RCC 7860 (cell line): ENCODE measurements at places on chromosomes 6 and 20.

- DNase-seq = no peak
These were observed 2.1 kb downstream of the SALL4 start for GRCh38 chr20:51800060-51800871.

- DNase-seq = no peak
These were observed 32.5 kb downstream of the SPDEF start for GRCh38 chr6:34523441-34524206.

DNA sequence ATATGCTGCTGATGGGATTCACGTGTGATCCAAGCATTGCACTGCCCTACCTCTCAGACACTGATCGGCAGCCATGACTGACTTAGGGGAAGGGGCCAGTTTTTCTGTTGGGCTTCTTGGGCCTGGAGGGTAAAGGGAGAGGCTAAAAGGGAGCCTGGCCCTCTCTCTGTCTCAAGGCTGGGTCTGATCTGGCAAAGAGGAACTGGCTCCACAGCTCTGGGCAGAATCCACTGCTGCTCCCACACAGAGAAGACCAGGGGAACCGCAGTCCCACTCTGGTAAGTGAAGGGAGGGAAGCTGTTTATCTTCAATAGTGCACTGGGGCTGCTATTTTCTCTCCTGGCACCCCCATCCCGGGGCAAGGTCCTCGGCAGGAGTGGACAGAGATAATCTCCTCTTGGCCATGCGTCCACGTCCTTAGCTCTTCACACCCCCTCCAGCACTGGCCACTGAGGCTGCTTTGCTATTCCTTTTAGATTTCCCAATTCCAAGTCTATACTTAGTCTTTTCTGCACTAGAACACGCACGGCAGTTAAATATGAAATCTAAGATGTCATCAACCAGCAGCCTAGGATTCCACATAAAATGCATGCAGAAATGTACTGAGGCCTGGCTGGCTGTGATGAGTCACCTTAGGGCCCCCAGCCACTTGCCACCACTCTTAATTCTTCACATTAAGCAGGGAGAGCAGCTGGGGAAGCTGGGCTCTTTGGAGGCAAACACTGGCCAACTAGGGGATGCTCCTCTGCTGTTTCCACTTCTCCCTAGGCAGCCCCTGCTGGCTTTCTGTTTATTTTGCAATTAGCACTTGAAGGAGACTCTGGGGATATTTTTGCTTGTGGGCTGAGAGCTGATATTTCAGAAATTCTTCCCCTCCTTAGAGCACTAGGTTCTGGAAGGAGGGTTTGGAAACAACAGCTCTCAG is 87.8 kb upstream of the ARMC2 start:
- DNase-seq = no peak

GRCh38 chr6:116877743-116878142 is 701 bp downstream of the RFX6 start:
- no peak for DNase-seq

GRCh38 chr6:126020305-126021050 is 34.1 kb downstream of the TRMT11 start:
- no peak for DNase-seq

GRCh38 chr20:3800878-3801260 is 4.8 kb downstream of the CDC25B start:
- no peak for DNase-seq

- peak; percentile 54 for DNase-seq
These were observed 115.9 kb downstream of the OTOR start for GRCh38 chr20:16864069-16864468.

- DNase-seq = no peak
These were observed 109.1 kb upstream of the GGTLC1 start for GRCh38 chr20:24097506-24098245.

DNA sequence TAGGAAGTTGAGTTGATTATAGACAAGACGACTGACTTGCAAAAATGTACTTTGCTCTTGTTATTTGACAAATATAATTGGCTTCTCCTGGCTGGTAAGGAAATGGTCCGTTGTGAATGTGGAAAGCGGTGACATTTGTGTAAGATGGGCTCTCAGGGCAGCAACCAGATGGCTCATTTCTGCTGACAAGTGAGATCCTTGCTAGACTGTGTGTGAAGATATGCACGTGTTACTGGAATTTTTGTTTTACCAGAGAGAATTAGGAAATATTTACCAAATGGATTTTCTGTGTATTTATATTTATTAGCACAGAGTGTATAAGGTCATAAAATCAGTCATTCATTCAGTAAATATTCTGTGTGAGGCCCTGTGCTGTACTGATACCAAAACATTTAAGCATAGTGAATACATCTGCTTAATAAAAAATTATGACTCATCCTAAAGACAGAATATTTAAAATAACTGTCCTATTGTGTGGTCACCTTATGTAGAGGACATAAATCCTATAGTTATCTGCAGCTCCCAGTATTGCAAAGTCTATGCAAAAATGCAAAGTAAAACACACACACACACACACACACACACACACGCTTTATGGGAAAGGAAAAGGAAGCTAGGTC is 109.9 kb upstream of the ASF1A start:
- DNase-seq = no peak

DNA sequence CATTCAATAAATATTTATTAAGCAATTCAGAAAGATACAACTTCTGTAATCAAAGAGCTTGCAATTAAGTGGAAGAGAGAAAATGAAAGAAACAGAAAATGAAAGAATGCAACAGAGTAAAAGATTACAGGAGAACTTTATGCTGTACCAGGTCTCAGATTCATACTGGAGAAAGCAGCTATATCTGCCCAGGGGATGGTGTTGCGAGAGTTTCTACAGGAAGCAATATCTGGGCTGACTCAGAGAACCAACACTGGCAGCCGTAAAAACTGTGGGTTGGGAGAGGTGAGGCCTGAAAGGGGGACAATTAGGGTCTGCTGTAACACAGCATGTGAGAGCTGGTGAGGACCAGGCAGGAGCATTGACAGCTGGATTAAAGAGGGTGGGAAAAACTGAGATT is 256.7 kb upstream of the TCF21 start:
- no peak for DNase-seq

DNA sequence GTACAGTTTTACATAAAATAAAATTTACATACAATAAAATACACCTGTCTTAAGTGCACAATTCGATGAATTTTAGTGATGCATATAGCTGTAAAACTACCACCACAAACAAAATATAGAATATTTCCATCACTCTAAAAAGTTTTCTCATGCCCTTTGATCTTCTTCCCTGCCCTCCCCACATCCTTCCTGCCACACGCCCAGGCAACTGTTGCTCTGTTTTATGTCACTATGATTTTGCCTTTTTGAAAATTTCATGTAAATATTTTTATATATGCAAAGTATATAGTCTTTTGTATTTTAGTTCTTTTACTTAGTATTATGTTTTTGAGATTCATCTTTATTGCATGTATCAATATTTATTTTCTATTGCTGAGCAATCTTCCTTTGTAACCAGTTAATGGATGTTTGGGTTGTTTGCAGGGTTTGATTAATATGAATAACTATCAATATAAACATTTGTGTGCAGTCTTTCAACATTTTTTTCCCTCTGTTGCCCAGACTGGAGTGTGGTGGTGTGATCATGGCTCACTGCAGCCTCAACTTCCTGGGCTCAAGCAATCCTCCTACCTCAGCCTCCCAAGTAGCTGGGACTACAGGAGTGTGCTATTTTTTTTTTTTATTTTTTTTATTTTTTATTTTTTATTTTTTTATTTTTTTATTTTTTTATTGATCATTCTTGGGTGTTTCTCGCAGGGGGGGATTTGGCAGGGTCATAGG is 23.8 kb upstream of the SAMHD1 start:
- no peak for DNase-seq

DNA sequence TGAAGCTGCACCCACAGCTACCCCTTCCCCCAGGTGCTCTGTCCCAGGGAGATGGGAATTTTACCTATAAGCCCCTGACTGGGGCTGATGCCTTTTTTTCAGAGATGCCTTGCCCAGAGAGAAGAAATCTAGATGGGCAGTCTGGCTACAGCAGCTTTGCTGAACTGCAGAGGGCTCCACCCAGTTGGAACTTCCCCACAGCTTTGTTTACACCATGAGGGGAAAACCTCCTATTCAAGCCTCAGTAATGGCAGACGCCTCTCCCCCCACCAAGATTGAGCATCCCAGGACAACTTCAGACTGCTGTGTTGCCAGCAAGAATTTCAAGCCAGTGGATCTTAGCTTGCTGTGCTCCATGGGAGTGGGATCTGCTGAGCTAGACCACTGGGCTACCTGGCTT is 122.6 kb upstream of the MOCS1 start:
- no peak for DNase-seq

GRCh38 chr6:113359155-113360140 is 497.7 kb upstream of the MARCKS start:
- peak; percentile 78 for DNase-seq

GRCh38 chr6:37256692-37257319 is 766 bp upstream of the TBC1D22B start:
- DNase-seq = no peak

DNA sequence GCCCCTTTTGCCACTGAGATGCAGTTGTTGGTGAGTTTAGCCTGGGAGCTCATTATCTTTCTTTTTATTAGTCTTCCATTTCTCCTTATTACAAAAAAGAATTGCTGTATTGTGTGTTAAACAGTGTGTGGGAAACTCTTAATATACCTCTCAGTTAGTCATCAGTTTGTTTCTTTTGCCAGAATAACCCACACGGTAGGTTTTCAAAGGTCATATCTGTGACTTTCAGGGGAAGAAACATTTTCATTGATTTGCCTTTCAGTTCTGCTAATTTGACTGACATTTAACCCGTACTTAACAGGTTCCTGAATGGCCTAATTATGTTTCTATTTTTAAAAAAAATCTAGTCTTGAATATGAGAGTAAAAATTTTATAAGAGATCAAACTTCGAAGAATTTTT is 145.3 kb downstream of the KHDC1L start:
- peak; percentile 26 for DNase-seq

GRCh38 chr6:14089224-14089623 is 28.3 kb upstream of the CD83 start:
- DNase-seq = no peak

GRCh38 chr6:120211955-120212792 is 862.6 kb upstream of the MAN1A1 start:
- peak; percentile 30 for DNase-seq

DNA sequence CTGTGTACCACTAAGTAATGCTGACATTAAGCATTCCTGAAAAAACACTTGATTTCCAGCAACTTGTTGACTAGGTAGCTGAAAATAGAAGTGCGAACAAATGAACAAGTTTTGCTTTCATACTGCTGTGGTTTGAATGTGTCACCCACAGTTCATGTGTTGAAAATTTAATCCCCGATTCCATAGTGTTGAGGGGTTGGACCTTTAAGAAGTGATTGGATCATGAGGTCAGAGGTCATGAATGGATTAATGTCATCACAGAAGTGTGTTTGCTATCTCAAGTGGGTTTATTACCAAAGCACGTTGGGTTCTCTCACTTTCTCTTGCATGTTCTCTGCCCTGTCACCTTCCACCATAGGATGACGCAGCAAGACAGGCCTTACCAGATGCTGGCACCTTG is 568.5 kb downstream of the UTRN start:
- no peak for DNase-seq

GRCh38 chr20:46336735-46337134 is 28.4 kb upstream of the CDH22 start:
- DNase-seq = no peak

GRCh38 chr6:76774781-76775384 is 688.4 kb downstream of the HTR1B start:
- no peak for DNase-seq

GRCh38 chr6:86331919-86332318 is 605.4 kb upstream of the HTR1E start:
- DNase-seq = no peak

DNA sequence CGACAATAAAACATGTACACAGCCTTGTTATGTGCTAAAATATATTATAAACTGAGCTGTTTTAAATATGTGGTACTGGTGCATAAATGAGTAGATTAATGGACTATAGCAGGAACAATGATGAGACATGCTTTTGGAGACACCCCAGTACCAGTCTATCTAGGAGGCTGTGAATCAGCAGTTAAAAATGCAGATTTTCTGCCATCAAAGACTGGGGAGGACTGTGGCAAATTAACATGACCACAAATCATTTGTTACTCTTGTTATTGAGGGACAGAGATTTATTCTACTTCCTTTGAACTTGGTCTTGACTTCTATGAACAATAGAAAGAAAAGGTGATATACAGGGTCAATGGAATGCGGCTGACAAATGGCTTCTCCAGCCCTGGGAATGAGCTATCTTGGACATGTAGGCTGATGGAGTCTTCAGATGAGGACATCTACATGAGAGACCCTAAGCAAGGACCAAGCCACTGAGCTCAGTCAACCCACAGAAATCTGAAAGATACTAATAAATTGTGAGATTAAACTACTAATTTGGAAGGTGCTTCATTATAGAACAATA is 551.7 kb upstream of the GJE1 start:
- peak; percentile 14 for DNase-seq

GRCh38 chr6:20402342-20403069 is 827 bp downstream of the E2F3 start:
- peak; percentile 39 for DNase-seq

GRCh38 chr6:37005061-37005810 is at the start of gene FGD2:
FGD2 (plus strand) TSS chr6:37005655; CDS start chr6:37005818, 163 bp downstream.
- no peak for DNase-seq

GRCh38 chr6:136994782-136995181 is 50.0 kb downstream of the IL20RA start:
- no peak for DNase-seq

DNA sequence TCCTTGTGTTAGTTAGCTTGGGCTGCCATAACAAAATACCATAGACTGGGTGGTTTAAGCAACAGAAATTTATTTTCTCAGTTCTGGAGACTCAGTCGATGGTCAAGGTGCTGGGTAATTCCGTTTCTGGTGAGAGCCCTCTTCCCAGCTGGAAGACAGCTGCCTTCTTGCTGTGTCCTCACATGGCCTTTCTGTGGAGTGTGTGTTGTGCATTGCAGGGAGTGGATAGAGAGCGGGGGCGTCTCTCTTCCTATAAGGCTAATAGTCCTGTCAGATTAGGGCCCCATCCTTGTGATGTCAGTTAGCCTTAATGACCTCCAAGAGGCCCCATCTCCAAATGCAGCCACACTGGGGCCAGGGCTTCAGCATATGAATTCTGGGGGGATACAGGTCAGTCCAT is 19.2 kb downstream of the CHMP4B start:
- DNase-seq = no peak

GRCh38 chr6:80028589-80028988 is 24.1 kb downstream of the TTK start:
- no peak for DNase-seq
